ENCODE measurements at places on chromosomes 6 and 20. TPM values are rescaled to one million over a fixed set of nuclear protein-coding genes. Genes with fewer than 3 reads are reported as not detected.

Gene CCN6
- total RNA-seq, result not detected

Gene ZC2HC1B
- not detected for total RNA-seq

Gene LRP11
- total RNA-seq, result 26.2 TPM

Gene MUC22
- total RNA-seq, result not detected

Gene SMLR1
- total RNA-seq, result not detected

Gene ATP6V1G2
- 2.3 TPM for total RNA-seq

Gene SLC22A2
- not detected for total RNA-seq

Gene NRM
- total RNA-seq, result 6.2 TPM

Gene KCNS1
- not detected for total RNA-seq

Gene ENPP4
- total RNA-seq, result 19.0 TPM

Gene RNF39
- total RNA-seq, result not detected

Gene CGAS
- 2.4 TPM for total RNA-seq

Gene PTK6
- 0.06 TPM for total RNA-seq

Gene CD40
- 10.0 TPM for total RNA-seq

Gene ZNF184
- total RNA-seq, result 5.0 TPM

Gene DUSP15
- total RNA-seq, result 4.3 TPM

Gene C20orf141
- not detected for total RNA-seq

Gene DEFB116
- total RNA-seq, result not detected

Gene TCP11
- total RNA-seq, result 0.75 TPM

Gene PPP1R11
- 63.8 TPM for total RNA-seq

Gene IP6K3
- total RNA-seq, result 1.6 TPM

Gene TAGAP
- 1.7 TPM for total RNA-seq

Gene TREML2
- not detected for total RNA-seq

Data from esophagus muscularis mucosa (tissue), 4 donors.